Activated CD8-positive, alpha-beta memory T cell treated with anti-CD3 and anti-CD28 coated beads for 1 hour (primary cell): ENCODE measurements at places on chromosomes 4 and X.
A peak's percentile ranks its signal among the peaks of the same experiment; 100 is the strongest.

DNA sequence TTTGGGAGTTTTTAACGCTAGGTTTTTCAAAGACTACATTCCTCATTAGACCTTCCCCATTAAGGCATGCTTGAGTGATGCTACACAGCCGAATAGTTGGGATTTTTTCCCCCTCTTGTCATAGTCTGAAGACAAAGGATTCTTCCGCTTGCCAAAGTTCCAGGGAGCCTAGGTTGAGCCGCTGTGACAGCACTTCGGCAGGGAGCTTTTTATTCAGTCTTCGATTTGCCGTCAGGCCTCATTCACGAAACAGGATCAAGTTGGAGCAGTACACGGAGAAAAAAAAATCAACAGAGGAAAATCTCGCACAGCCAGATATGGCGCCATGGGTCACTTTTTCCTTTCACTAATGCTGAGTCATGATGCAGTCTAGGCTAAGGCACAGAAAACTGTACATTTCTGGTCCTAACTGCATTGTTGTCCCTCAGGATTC, 24.3 kb downstream of the SHROOM3 start:
- DNase-seq: no peak

DNA sequence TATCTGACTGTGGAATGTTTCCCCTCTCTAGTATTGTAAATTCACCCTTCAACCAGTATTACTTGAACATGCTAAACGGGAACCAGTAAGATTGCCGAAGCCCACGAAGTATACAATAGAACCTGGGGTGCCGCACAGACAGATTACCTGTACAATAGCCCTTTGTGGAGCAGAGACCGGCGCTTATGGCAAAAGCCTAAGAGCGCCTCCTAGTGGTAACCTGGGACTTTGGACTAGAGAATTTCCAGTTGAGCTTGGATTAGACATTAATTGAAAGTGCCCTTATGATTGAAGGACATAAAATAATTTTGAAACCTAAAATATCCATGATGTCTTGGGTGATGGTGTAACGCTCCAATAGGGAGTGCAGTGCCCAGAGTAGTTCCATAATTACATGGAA, 14.1 kb downstream of the ZNF157 start:
- DNase-seq: peak; percentile 62

- no peak for DNase-seq
Measured at GRCh38 chr4:17535906-17536305, 20.9 kb downstream of the CLRN2 start.

DNA sequence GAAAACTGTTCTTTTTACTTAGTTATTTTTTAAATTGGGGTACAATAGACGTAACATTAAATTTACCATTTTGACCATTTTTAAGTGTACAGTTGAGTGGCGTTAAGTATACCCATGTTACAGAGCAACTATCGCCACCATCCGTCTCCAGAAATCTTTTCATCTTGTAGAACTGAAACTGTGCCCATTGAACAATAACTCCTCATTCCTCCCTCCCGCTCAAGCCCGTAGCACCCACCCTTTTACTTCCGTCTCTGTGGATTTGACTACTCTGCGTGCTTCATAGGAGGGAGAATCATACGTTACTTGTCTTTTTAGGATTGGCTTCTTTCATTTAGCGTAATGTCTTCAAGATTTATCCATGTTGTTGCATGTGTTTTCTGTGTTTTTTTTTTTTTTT, 55.3 kb downstream of the TMEM131L start:
- no peak for DNase-seq

GRCh38 chr4:183211533-183211932, 108.5 kb downstream of the CLDN22 start:
- DNase-seq: no peak
